ENCODE measurements at places on chromosomes 4 and X.

- no peak for DNase-seq
Observed at GRCh38 chr4:177119021-177119471, 190.6 kb upstream of the NEIL3 start.

DNA sequence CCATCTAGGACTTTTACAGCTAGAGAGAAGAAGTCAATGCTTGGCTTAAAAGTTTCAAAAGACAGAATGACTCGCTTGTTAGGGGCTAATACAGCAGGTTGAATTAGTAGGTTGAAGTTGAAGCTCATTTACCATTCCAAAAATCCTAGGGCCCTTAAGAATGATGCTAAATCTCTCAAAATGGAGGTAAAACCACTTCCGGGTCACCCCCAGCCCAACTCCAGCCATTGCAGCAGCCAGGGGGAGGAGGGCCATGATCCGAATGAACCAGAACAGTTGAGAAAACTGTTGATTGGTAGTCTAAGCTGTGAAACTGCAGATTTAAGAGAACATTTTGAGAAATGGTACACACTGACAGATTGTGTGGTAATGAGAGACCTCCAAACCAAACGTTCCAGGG lies 245.4 kb downstream of the HNRNPD start:
- no peak for DNase-seq

- DNase-seq = peak; percentile 79
Observed at GRCh38 chr4:1043651-1044468, 32.4 kb downstream of the FGFRL1 start.

- DNase-seq = peak; percentile 19
Observed at GRCh38 chrX:108165383-108166111, 74.0 kb downstream of the ATG4A start.

DNA sequence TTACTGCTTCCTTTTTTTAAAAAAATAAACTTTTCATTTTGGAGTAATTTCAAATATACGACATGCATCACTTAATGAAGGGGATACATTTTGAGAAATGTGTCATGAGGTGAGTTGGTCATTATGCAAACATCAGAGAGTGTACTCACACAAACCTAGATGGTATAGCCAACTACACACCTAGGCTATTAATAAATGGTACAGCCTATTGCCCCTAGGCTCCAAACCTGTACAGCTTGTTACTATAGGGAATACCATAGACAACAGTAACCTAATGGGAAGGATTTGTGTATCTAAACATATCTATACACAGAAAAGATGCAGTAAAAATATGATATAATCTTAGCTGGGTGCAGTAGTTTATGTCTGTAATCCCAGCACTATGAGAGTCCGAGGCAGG lies 29.1 kb downstream of the SETD7 start:
- no peak for DNase-seq

- DNase-seq = no peak
Observed at GRCh38 chr4:183636503-183636902, 22.5 kb downstream of the RWDD4 start.

GRCh38 chr4:189202869-189203271 lies 737.8 kb upstream of the FRG1 start:
- DNase-seq = no peak

DNA sequence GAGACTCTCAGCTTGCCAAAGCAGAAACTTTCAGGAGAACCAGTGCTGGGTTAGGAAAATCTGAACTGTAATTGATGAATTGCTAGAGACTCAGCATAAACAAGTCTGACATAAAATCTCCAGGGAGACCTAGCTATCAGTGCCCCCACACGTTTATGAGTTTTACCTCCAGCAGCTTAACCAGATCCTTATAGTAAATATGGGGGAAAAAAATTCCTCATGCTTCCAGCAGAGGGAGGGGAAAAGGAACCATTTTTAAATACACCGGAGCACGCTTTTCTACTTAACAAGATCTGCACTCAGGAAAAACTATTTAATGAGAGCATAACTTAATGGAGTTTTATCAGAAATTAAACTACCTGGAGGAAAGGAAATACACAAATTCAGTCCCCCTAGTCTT lies 1040.7 kb upstream of the INTU start:
- no peak for DNase-seq

DNA sequence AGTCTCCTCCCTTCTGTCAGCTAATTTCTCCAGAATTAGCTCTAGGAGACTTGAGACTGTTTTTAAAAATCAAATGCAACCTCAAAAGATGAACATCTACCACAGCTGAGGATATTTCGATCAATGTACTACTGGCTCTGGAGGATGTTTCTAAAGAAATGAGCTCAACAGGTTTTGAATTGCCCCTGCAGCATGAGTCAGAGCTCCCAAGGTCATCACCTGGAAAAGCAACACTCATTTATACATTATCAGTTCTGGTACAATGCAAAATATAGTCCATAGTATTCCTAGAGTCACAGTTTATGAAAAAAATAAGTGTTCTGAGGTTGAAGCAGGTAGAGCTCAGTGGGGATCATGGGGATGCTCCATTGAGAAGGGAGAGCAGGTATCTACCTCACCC lies 50.8 kb upstream of the MCF2 start:
- no peak for DNase-seq

DNA sequence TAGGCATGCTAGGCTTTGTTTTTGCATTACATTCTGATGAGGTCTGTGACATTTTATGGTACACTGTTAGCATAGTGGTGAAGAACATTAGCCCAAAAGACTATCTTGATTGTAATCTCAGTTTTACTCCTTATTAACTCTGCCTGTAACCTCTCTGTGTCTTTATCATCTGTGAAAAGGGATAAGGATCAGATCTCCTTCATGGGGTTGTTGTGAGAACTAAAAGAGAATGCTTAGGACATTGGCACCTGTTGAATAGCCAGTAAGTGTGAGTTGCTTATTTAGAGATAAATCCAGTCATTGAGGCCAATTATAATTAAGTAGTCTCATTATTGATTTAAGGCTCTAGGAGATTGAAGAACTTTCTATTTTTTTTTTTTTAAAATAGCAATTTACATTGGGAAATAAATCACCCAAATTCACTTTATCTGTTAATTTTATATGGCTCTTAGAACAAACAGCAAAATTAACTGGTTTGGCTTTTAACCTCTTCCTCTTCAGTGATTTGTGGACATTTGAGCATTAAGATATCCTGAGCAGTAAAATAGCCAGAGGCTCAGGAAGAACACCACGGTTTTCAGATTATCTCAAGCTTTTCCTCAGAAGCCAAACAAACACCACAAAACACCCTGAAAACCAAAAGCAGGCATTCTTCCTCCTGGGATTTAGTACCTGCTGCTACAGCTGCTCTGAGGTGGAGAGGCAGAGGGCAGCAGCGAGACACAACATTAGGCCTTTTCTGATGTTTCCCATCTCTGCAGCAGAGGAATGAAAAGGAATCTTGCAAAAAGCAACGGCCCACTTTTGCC lies 192.9 kb downstream of the ARHGAP10 start:
- DNase-seq = peak; percentile 14

DNA sequence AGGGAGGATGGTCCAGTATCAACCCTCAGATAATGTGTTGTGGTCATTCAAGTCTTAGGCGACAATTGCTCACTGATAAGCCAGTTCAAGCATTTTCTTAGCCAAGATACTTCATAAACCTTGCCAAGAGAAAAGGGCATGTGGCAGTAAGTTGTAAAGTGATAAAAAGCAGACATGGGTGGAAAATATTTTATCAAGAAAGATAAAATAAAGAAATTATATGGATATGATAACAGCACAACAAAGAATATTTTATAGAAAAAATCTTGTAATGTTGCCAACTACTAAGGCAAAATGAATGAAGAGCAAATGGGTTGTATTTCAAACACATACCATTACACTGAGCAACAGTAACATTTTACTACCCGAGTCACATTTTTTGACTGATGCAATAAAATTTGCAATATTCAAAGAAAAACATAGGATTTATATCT lies 217.4 kb upstream of the PITX2 start:
- no peak for DNase-seq

GRCh38 chr4:87560802-87561201 lies 31.6 kb upstream of the SPARCL1 start:
- DNase-seq = no peak

GRCh38 chrX:56788229-56788628 lies 59.2 kb downstream of the NBDY start:
- no peak for DNase-seq

DNA sequence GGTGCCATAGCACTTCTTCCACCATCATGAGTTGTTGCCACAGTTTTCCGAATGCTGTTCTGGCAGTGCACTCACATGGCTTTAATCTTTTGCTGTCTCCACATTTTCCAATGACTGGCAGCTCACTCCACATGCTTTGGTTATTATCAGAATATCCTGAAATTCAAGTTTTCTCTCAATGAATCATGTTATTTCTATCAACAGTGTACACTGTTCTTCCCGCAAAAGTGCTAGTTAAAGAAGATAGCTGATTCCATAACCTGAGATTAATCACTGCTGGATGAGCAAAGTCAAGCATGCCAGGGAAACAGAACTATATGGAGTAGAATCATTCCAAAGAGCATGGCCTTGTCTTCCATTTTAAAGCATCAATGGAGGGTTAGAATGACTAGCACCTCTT lies 14.6 kb upstream of the IL13RA2 start:
- no peak for DNase-seq

- no peak for DNase-seq
Observed at GRCh38 chrX:131789664-131790063, 233.4 kb upstream of the STK26 start.

DNA sequence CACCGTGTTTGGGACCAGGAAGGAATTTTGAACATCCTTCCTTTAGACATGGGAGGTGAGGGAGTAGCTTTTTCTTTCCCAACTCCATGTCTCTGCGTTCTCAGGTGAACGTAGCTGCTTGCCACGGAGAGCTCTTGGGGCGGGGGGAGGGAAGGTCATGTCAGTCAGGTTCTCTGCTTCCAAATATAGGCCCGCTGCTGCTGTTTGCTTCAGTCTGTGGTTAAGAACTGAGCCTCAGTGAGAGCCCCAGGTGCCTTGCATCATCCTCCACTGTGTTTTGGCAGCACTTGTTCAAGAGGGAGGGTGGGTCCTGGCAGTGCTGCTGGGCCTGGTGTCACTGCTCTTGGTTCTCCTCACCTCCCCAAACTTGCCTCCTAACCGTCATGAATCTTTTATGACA lies 46.5 kb downstream of the HADH start:
- DNase-seq = no peak

GRCh38 chr4:81632581-81633299 lies 161.0 kb upstream of the RASGEF1B start:
- no peak for DNase-seq

- no peak for DNase-seq
Observed at GRCh38 chrX:132837967-132838366, 120.5 kb downstream of the HS6ST2 start.

GRCh38 chrX:69121321-69122000 lies 43.8 kb downstream of the PJA1 start:
- DNase-seq = no peak

GRCh38 chr4:124199755-124200154 lies 512.8 kb downstream of the ANKRD50 start:
- DNase-seq = no peak

- DNase-seq = no peak
Observed at GRCh38 chr4:126753592-126753991, 879.2 kb upstream of the INTU start.

- no peak for DNase-seq
Observed at GRCh38 chrX:142251680-142252079, 46.6 kb upstream of the MAGEC2 start.

GRCh38 chr4:40710484-40711254 lies 39.1 kb upstream of the NSUN7 start:
- no peak for DNase-seq

GRCh38 chr4:38666766-38667084 lies 2.7 kb downstream of the KLF3 start:
- DNase-seq = no peak

DNA sequence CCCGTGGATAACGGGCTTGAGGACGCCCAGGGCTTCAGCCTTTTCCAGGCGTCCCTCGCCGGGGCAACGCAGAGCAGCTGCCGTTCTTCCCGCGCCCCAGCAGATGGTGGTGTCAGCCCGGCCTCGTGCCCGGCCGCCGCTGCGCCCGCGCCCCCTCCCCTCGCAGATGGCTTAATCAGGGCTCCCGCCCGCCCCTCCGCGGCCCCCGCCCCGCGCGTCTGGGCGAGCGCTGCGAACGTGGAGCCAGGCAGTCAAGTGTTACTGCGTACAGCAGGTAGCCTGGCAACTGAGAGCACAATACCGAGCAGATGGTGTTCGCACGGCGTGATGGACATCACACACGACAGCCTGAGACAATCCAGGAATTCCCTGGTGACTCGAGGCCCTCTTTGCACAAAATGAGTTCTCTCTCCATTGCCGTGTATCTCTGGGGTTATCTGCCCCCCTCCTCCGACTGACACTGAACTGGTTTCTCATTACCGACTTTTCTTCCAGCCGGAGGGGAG lies 69.3 kb downstream of the MGST2 start:
- peak; percentile 87 for DNase-seq

DNA sequence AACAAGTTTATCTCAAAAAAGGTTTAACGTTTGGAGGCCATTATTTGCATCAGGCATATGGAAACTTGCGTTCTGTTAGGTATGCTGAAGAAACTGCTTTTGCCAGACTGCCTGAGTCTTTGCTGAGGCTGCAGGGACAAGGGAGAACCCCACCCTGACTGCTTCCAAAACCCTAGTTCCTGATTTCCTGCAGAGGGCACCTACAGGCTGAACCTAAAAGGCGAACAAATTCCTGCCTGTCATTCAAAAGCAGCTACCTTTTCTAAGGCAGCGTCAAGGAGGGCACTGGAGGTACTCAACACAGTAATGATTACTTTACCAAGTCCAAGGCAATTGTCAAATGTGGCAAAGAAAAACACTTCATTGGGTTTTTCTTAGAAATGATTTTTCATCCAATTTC lies 578 bp upstream of the CORIN start:
- no peak for DNase-seq

DNA sequence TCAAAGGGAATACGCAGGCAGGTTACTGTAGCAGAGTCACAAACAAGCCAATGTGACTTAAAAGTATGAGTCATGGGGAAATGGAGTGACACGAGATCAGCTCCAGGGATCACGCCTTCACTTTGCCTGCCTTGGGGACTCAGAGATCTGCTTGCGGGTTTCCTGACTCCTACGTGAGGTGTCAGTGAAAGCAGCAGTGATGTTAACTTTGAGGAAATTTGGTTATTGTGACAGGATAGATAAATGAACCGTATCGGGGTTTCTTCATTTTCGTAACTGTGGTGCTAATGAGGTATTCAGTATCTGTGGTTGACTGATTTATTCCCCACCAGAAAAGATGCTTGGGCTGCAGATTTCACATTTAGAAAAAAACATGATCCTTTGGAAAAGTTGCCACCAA lies 383.3 kb upstream of the ZFP42 start:
- no peak for DNase-seq

DNA sequence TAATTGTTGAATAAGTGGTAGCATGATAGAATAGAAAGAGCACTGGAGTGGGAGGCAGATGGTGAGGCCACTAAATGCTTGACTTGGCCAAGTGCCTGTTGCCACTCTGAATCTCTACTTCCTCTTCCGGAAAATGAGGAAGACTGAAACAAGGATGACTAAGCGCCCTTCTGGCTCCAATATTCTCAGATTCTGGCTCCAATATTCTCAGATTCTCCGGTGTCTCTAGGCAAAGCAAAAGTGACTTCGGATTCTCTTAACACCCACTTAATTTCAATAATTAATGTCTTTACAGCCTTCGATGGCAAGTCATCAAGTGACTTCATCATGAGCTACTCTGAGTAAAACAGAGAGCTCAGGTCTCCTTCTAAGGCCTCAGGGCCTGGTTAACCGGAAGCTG lies 402.2 kb upstream of the FGF13 start:
- DNase-seq = no peak

- DNase-seq = no peak
Observed at GRCh38 chrX:40092808-40093435, 4.8 kb downstream of the BCOR start.
